ENCODE measurements at places on chromosomes 7 and 10.

GRCh38 chr10:45596526-45596925 lies 76.0 kb downstream of the ZFAND4 start:
- no peak for DNase-seq
- H3K27ac ChIP-seq: no peak overlapping the region
- peaks cover 17% of the 10 kb centered on the region for H3K4me1 ChIP-seq
- H3K27me3 ChIP-seq: peaks cover 28% of the 10 kb centered on the region
- no peak overlapping the region for H3K4me3 ChIP-seq

- no peak for DNase-seq
- H3K36me3 ChIP-seq: no peaks in the 10 kb centered on the region
- H3K27me3 ChIP-seq: peaks cover 41% of the 10 kb centered on the region
- H3K4me3 ChIP-seq: no peak overlapping the region
These were observed 135.9 kb downstream of the PAXIP1 start for GRCh38 chr7:154867068-154867467.

- H3K36me3 ChIP-seq: peaks cover 11% of the 10 kb centered on the region
- H3K27me3 ChIP-seq: no peaks in the 10 kb centered on the region
- DNase-seq: no peak
- peaks cover 21% of the 10 kb centered on the region for H3K4me1 ChIP-seq
These were observed 43.0 kb downstream of the SHOC2 start for GRCh38 chr10:110962443-110962842.

- no peaks in the 10 kb centered on the region for H3K27me3 ChIP-seq
- H3K36me3 ChIP-seq: peaks cover 39% of the 10 kb centered on the region
- H3K4me1 ChIP-seq: peaks cover 11% of the 10 kb centered on the region
- no peak overlapping the region for H3K4me3 ChIP-seq
- H3K27ac ChIP-seq: no peak overlapping the region
These were observed 5.3 kb downstream of the MINPP1 start for GRCh38 chr10:87510025-87510424.

Data from effector memory CD8-positive, alpha-beta T cell (primary cell).